ENCODE measurements at places on chromosomes 7 and 10.

DNA sequence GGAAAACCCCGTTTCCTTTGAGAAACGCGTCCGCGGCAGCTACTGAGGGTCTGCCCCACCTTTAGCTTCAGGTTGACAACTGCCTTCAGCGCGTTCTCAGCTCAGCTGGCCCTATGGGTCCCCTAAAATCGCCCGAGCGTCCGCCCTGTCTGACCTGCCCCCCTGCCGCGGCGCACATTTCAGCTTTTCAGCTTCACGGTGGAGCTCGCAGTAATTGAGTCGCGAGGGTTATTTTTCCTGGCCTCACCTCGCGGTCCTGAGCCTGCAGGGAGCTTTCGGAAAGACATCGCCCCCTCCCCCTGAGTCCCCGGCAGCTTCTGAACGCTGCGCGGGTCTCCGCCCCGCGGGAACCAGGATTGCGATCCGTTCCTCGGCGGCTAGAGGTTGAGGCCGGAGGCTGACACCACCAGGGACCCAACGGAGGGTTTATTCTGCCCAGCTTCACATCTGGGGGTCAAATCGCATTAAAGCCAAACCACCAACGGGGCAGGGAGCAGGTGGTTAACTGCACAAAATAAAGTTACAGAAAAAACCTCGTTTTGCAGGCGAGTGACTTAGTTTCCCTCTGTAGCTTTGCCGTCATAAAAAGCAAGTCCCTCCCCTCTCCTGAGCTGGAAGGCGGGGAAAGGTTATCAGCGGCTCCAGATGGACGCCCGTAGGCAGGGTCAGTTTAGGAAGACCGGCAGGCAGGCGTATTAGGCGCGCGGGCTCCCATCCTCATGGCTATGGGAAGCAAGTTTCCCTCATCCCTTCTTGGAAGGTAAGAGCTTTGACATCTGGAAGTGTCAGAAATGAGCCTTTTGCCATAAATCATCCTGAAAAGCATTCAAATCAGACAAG, 11.0 kb downstream of the TWIST1 start:
- DNase-seq, result no peak

- DNase-seq, result no peak
Observed at GRCh38 chr10:78383378-78384048, 349.9 kb downstream of the RPS24 start.

DNA sequence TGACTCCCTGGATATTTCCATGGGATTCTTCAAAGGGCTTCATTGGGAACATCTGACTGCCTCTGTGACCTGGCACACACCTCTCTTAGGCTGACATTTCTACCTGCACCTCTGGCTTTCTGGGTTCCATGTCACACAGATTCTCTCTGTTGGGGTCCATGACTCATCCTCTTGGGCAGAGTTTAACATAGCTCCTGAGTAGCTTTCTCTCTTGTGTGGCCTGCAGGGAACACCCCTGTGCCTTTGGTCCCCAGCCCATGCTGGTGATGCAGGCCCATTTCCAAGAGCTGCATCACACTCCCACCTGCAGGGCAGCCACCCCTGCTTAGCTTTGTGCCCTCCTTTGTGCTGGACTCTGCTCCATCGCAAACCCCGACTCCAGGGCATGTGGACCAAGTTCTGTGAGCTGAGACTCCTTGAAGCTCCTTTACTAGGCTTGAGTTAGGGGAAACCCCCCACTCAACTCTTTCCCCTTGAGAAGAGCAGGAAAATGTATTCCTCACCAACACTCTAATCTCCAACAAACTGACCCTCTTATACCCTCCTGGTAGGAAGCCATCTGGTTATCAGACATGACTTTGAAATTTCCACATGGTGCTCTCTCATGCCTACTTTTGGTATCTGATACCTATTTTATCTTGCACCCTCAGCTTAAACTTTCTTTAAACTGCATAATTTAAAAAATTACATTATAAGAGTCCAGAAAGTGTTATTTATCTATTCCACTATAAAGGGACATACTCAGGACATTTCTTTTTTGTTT, 93.3 kb downstream of the ZNF777 start:
- DNase-seq, result no peak

DNA sequence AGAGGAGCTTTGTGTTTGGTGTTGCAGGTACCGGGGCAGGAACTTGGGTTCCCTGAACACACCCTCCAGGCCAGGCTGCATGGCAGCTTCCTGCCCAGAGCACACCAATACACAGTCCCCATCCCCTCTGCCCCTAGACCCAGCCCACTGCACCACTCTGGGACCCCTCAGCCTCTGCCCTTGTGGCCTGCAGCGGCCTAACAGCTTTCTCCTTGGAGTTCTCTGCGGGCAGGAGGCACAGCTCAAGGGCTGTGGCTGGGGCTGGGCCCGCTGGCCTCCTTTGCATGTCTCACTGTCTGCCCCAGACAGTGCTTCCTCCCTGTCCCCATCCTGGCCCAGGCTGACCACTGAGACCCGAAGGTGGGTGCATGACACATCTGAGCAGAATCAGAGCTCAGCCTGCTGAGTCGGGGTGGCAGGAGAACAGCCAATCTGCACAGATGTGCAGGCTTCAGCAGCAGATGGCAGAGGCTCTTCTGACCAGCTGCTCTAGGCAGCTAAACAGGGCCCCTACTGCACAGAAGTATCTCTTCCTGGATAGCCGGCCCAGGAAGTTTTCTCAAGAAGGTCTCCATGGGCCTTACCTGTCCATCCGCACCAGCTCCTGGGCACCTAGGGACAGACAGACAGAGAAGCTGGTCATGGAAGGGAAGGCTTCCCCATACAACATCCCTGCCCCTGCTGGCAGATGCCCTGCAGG, 20.8 kb downstream of the VSIR start:
- DNase-seq, result no peak

- peak; percentile 86 for DNase-seq
Observed at GRCh38 chr7:664997-665735, 61.3 kb upstream of the DNAAF5 start.

DNA sequence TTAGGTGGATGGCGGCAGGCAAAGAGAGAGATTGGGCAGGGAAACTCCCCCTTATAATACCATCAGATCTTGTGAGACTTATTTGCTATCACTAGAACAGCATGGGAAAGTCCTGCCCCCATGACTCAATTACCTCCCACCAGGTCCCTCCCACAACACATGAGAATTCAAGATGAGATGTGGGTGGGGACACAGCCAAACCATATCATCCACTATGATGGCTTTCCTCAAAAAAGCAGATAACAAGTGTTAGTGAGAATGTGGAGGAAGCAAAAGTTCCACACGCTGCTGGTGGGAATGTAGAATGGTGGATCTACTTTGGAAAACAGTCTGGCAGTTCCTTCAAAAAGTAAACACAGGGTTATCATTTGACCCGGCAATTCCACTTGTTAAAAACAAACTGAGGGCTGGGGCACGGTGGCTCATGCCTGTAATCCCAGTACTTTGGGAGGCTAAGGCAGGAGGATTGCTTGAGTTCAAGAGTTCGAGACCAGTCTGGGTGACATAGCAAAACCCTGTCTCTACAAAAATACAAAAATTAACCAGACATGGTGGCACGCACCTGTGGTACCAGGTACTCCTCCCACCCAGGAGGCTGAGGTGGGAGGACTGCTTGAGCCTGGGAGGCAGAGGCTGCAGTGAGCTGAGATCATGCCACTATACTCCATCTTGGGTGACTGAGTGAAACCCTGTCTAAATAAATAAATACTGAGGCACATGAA, 161.4 kb upstream of the EEPD1 start:
- DNase-seq, result no peak

GRCh38 chr7:26293569-26294308, 2.1 kb downstream of the SNX10 start:
- DNase-seq, result no peak

- DNase-seq, result no peak
Observed at GRCh38 chr10:12800302-12800701, 201.2 kb downstream of the CCDC3 start.

GRCh38 chr10:64732372-64732957, 1211.3 kb downstream of the REEP3 start:
- no peak for DNase-seq

- DNase-seq, result no peak
Observed at GRCh38 chr7:123633553-123633952, 22.1 kb upstream of the LMOD2 start.

GRCh38 chr7:158108646-158109293, 478.9 kb downstream of the PTPRN2 start:
- no peak for DNase-seq

DNA sequence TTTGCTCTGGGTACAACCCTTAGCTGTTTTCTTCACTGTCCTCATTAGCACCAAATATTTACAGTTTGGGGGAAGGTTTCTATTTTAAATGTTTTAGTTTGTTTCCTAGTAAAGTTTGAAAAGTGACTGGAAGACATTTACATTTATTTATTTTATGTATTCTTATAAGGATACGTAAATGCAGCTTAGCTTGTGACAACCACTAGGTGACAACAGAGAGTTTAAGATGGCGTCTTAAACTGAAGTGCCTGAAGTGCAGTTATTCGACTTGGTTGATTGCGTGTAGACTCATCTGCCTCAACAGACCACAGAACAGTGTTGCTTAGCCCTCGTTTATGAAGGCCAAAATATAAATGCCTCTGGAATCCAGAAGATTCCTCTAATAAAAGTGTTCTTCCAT, 378.2 kb upstream of the MYO3A start:
- no peak for DNase-seq

GRCh38 chr10:22321156-22321923, 441 bp downstream of the BMI1 start:
- DNase-seq, result peak; percentile 87

GRCh38 chr10:29377333-29377961, 88.6 kb downstream of the LYZL1 start:
- no peak for DNase-seq

GRCh38 chr7:46678421-46678820, 757.3 kb upstream of the IGFBP3 start:
- DNase-seq, result no peak

- peak; percentile 66 for DNase-seq
Observed at GRCh38 chr10:77836299-77836820, 90.2 kb downstream of the DLG5 start.

DNA sequence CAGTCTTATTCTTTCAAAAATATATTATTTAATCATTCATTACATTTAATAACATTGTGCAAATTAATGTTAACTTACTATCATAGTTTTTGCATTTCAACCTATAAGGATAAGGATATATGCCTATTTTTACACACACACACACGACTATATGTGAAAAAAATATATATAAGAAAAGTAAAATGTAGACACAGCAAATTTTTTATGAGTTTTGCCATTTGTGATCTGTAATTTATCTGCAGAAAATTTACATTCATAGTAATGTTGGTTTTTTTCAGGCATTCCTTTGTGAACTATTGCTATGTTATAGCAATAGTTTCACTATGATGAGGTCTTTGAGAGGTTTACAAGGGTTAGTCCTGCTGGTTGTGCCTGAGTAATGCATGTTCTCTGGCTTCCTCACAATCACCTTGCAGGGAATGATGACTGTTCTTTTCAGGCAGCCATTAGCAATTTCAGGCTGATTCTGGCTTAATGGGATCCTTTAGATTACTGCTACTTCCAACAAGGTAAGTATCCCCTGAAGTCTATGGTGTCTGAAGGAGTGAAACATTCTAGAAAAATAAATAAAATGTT, 183.7 kb upstream of the CDK1 start:
- no peak for DNase-seq

DNA sequence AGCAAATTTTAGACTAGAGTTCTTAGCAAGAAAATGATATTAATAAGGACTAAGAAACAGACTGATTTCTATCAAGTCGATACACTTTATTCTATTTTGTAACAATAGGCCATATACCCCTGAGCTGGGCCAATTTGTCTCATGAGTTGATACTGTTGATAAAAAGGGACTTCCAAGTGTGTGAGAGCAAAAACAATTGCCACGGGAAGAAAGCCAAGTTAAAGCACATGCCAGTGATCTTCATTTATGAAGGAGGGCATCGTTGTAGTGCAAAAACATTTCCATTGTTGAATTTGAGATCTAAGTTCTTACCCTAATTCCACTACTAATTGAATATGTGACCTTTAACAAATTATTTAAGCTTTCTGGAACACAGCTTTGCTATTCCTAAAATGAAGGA, 119.9 kb downstream of the CNOT4 start:
- no peak for DNase-seq

DNA sequence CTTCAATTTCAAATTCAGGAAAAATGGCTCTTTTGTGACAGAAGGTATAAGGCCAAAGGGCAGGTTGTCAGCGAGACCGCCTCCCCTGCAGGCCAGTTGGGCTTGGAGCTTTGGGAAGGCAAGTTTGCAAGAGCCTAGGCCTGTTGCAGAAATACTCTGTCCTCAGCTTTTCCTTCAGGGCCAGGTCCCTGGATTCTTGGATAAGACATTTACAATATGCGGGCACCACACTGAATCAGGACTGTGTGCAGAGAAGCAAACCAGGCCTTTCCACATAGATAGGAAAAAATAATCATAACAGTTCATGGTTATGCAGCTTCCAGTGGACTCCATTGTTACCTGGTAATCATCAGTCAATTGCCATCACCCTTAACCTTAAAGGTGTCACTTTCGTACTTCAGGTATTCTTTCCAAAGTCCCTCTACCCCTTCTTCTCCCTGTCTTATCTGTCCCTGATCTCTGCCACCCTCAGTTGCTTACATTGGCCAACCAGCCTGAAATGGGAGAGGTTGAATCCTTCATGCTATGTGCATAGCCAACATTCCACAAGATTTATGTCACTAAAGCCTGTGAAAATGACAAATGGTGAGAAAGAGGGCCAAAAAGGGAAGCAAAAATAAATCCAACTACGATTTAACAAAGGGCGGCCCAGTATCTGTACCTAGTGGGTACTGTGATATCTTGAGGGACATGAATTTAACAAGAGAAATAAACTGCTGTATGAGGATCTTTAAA, 304.5 kb upstream of the NFE2L3 start:
- DNase-seq, result no peak

- no peak for DNase-seq
Observed at GRCh38 chr10:8061274-8062211, 7.1 kb downstream of the GATA3 start.

DNA sequence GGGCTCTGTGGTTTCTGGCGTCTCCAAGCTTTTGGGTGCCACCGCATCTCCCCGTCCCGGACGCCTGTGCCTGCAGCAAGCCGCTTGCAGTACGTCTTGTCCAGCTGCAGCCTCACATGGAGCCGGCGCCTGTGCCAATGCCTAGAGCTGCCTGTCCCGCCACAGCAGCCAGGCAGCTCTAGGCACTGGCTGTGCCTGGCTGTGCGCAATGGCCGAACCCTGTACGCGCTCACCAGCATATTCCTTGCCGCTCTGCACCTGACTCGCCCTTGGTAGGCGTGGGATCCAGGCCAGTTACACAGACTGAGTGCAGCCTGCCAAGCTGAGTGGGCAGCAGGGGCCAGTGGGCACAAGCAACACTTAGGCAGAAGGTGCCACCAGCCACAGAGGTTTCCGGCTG, 381.2 kb upstream of the SORCS1 start:
- no peak for DNase-seq

- DNase-seq, result no peak
Observed at GRCh38 chr7:70415179-70415972, 716.6 kb upstream of the GALNT17 start.

GRCh38 chr7:155305231-155305904, 7.7 kb downstream of the INSIG1 start:
- DNase-seq, result no peak
